ENCODE measurements at places on chromosomes 5 and 9.

GRCh38 chr9:4812858-4813257, 20.1 kb downstream of the RCL1 start:
- no peak for DNase-seq

DNA sequence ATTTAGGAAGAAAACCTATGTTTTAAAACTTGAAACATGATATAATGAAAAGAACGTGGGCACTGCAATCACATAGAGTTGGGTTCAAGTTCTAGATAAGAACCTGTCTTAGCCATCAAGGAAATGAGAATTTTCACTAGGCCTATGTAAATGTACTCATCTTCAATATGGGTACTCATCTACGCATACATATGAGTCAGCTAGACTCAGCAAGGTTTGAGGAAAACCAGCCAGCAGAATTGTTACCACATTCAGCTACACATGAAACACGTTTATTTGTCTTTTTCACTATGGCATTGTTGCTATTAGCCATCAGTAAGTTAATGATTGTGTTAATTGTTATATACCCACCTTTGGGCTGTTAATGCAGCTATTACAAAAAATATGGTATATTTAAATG, 146.3 kb downstream of the CHSY3 start:
- no peak for DNase-seq

DNA sequence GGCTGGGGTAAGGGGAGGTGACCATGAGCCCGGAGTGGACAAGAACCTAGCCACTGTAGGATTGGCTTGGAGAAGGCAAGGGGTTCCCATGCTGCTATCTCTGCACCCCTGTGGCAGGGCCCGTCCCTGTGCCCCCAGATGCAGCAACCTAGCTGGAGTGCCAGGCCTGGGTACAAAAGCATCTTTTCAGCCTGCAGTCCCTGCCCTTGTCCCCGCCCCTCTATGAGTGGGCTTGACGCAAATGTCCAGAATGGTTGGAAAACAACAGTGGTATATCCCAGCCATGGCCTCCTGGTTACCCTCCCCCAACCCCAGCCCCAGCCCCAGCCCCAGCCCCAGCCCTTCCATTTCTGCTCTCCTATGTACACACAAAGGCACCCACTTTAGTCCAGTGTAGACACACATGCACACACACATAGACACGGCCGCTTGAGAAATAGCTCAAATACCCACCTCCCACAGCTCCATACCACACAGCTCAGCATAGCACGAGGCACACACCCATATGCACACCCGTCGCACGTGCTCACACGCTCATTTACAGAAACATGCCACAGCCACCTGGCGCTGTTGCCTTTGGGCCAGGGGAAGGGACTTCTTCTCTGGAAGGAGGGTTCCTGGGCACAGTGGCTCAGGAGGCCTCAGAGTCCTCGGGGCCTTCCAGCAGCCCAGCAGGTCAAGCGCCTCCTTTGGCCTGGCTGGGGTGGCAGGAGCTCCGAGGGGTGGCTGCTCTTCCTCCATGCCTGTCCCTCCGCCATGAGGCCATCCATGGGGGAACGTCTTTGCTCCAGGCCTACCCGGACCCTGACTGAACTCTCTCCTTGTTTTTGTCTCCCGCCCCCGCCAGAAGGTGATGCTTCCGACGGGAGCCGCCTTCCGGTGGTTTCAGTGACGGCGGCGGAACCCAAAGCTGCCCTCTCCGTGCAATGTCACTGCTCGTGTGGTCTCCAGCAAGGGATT, 34.1 kb downstream of the CXXC5 start:
- no peak for DNase-seq

DNA sequence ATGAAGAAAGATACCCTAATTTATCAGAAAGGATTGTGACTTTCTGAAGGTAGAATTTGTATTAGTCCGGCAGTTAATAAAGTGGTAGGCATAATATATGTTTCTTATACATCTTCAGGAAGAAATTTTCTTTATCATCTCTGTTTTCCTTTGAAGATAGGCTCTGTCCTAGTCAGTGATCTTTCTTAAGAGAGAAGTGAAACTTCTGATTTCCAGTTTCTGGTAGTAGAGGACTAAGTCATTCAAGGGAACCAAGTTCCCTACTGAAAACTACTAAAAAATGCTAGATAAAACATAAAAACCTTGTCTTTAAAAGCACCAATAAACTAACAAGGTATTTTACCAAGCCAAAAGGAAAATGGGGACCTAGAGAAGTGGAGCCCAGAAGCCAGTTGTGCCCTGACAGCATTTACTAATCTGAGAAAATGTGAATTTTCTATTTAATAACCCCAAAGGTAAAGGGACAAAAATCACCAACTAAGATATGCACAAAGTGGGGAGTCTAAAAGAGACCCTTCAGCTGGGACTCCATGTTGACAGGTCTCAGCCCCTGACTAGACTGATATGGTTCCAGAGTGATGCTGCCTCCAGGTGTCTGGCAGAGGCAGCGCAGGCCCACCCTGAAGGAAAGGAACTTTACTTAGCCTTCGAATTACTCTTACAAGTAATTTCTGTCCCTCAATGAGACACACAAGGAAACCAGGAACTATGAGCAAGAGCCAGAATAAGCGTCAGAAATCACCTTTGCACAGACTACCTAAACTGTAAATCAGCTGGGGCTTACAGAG, 72.7 kb downstream of the FAM78A start:
- DNase-seq, result no peak

- DNase-seq, result no peak
Measured at GRCh38 chr5:39102684-39103155, 28.5 kb upstream of the RICTOR start.

GRCh38 chr5:172028167-172028566, 21.7 kb upstream of the FBXW11 start:
- no peak for DNase-seq

DNA sequence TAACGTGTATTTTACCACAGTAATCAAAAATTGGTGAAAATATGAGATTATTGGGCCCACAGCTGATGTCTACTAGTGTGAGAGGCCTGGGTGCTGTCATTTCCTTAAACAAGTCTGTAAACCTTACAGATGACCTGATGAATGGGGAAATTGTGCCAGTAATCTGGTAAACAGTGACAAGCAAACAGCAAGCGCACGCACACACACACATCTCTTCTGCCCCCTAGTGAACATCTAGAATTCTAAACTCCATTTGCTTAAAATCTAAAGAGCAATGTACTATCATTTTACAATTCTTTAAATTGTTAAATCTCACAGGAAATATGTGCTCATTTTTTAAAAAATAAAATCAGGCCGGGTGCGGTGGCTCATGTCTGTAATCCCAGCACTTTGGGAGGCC, 7.5 kb upstream of the RAPGEF1 start:
- peak; percentile 17 for DNase-seq

GRCh38 chr5:126808521-126808988, 31.6 kb downstream of the LMNB1 start:
- DNase-seq, result no peak

DNA sequence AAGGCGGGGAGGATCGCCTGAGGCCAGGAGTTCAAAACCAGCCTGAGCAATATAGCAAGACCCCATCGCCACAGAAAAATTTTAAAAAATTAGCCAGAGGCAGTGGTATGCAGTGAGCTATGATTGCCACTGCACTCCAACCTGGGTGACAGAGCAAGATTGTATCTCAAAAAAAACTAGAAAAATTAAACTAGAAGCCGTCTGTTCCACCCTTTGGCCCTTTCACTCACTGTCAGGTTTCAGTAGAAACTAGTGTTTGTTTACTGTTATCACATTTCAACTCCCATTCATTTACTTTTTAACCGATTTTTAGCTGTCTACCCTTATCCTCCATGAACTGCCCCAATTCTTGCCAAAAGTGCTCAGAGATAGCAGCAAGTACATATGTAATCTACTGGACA, 8.3 kb downstream of the UGCG start:
- no peak for DNase-seq

DNA sequence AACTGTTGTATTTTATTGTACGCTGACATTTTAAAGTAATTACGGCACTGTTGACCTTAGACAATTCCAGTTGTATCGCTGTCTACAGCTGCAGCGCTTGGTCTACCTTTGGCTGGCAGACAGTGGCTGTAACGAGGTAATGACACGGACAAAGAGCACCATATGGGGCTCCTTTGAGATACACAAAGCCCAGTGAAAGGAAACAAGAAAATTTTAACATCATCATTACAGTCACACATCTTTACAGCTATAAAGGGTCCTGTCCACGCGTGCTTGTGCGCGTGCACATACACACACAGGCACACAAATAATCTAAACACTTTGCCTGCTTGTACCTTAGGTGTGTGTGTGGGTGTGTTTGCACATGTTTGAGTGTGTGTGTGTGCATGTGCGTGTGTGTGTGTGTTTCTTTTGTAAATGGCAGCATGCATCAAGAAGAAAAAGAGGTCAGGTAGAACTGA, 946.0 kb downstream of the NR2F1-AS1 start:
- no peak for DNase-seq

DNA sequence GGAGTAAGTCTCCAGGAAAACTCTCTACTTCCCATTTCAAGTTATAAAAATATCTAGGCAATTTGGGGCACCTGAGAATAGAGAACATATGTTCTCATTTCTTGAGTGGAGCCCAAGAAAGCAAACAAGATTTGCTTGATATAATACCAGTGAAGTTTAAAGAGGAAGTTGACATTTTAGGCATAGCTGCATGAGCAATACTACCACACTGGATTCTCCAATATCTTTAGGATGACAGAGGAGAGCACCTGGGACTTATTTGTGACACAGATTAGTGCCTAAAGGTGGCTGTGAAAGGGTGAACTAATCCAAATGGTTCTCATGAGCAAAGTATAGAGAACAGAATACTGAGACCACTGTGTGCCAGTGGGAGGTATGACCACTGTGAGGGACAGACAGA, 423.5 kb upstream of the RIOK2 start:
- DNase-seq, result no peak

GRCh38 chr9:8531826-8532415, 732.3 kb upstream of the DMAC1 start:
- no peak for DNase-seq

- no peak for DNase-seq
Measured at GRCh38 chr9:17236147-17236546, 101.3 kb downstream of the CNTLN start.

GRCh38 chr5:75340714-75341478, 3.9 kb downstream of the HMGCR start:
- no peak for DNase-seq

- DNase-seq, result no peak
Measured at GRCh38 chr9:2026220-2026997, 11.3 kb downstream of the SMARCA2 start.

DNA sequence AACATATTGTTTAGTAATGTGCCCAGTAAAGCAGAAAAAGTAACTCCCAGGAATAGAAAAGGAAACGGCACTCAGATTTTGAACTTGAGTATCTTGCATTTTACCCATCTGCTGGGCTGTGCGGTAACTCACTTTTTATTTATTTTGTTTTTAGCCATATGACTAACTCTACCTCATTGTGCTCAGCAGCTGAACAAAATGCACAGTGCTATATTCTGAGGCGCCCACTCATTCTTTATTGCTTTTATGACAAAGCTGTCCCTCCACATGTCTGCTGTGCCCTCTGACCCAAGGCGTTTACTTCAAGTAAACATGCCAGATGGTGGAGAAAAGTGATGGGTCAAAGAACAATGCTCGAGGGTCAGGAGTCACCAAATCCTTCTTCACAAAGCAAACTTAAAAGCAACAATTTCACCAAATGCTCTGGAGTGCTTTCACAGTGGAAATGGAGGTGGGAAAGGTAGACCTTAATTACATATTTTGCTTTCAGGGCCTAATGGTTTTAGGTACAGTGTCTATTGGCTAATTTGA, 215.2 kb upstream of the ELAVL2 start:
- no peak for DNase-seq

DNA sequence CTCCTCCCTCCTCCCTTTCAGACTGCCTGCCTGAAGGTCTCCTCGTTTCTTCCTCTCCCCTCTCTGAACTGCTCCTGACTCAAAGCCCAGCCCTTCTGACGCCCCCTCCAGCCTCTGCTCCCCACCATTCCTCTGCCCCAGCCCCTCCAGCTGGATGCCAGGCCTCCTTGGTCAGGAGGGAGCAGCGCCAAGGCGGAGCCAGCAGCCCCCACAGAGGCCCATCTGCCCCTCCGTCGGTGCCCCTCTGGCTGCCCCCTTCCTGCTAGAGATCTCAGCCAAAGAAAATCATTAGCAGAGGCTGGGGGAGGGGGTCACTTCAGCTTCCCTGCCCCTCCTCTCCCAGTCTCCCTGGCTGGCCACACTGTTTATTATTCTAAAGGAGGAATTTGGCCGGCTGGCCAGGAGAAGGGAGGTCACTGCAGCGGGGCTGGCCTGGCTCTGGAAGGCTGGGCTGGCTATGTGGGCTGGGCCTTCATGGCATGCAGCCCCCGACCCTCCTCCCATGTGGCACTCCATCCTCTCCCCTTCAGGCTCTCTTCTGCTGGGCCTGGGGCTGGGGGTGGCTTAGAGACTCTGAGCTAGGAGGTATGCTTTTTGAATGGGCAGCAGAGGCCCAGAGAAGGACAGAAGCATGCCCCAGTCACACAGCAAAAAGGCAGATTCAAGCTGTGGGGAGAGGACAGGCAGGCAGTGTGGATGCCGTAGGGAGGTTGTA, 16.9 kb downstream of the PDGFRB start:
- no peak for DNase-seq

DNA sequence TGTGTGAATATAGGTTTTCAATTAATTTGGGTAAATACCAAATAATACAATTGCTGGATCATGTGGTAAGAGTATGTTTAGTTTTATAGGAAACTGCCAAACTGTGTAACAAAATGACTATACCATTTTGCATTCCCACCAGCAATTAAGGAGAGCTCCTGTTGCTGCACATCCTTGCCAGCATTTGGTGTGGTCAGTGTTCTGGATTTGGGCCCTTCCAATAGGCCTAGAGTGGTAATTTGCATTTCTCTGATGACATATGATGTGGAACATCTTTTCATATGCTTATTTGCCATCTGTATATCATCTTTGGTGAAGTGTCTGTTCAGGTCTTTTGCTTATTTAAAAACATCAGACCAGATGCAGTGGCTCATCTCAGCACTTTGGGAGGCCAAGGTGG, 11.6 kb upstream of the RFK start:
- DNase-seq, result no peak

DNA sequence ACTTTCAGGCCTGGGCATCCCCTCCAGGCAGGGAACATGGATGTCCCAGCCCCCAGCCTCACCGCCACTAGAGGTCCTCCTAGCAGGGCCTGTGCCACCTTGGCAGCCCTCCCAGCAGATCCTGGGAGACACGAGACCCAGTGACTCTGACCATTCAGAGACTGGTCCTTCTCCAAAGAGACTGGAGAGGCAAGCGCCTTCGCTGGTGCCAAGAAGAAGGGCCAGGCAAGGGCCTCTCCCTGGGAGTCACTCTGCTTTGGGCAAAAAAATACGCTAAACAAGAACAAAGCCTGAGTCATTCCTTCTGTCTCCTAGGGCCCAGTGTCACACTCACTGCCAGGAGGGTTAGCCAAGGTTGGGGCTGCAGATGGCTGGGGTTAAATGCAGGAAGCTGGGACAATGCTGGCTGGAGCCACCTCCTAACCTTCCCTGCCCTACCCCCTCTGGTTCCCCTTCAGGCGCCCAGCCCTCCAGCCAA, 35.3 kb upstream of the SMIM23 start:
- DNase-seq, result no peak

GRCh38 chr5:124182133-124182532, 564.3 kb downstream of the ZNF608 start:
- DNase-seq, result no peak

Data from stimulated activated naive CD4-positive, alpha-beta T cell treated with Interleukin-2 at 50 U/mL for 16 hours (primary cell).